Coronary artery (tissue), 2 donors: ENCODE measurements at places on chromosomes 3 and 15.

DNA sequence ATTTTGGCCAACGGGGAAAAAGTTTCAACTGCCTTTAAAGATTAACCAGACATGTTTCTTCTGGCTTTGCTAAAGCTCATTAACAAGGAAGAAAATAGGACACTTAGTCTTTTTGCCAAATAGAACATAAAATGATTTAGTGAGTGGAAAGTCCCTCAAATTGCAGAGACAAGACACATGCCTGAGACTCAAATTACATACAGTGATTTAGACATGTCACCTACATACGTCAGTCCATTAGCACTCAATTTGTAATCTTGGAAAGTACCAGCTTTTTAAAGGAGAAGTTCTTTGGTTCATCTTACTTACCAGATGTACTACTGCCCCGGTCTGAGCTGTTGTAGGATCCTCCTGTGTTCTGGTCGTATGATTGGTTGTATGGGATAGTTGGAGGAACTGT, 1134.2 kb downstream of the ROBO1 start:
- no peak for DNase-seq

DNA sequence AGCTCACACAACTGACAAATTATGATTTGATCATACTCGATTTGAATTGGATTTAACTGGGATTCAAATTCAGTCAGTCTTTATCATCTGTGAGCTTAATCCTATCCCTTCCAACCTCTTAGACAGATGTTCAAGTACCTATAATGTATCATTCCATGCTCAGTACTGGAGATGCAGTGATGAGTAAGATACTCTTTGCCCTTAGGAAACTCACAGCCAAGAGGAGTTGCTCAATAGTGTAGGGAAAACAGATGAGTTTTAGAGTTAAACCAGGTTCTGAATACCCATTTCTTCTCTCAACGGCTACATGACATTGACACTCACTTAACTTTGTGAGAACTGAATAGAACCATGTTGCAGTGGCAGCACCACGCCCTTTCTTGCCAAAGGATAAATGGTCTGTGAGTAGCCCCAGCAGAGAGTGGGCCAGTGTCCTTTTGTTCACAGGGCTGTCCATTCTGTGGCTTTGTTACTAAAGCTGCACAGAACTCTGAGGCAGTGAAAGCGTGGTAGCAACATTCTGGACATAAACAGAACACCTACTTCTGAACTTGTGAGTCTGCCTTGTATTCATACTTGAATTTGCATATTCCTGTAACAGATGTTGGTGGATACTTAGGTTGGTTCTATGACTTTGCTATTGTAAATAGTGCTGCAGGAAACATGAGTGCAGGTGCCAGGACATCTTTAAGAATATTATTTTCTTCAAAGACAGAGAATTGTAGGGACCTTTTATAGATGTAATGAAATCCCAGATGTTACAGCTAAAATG, 91.6 kb downstream of the RASA2 start:
- DNase-seq, result no peak

- no peak for DNase-seq
Measured at GRCh38 chr15:89999676-90000185, 1.4 kb upstream of the ZNF710 start.

- no peak for DNase-seq
Measured at GRCh38 chr3:73143821-73144237, 82.4 kb downstream of the EBLN2 start.

DNA sequence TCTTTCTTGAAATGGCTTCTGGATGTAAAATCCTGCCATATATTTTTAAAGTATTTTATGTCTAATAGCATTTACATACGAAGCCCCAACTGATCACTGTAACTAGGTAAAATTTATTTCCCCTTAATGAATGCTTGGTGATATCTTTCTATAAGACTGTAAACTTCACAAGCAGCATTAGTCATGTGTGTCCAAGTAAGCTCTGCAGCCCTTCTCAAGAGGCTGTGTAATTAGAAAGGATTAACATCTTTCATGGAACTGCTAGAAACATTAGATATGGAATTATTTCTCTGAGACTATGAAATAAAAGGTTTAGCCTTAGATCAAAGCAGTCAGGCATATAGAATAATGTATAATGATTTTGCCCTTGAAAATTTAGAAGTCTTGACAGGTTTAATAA, 143.3 kb downstream of the EPHA3 start:
- DNase-seq, result no peak

DNA sequence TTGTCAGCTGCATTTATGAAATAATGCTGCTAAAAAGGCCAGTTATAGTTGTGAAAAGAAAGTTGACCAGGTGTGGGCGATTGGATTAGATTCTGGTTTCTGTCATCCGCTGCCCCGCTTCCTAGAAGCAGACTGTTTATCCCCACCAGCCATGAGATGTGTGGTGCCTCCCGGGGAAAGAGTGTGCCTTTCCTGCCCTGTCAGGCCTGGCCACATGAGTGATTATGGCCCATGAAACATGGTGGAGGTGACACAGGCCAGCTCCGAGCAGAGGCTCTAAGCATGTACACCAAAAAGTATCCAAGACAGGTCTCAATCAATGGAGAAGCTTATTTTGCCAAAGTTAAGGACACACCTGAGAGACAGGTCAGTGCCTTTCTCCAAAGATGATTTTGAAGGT, 85.4 kb upstream of the ABHD2 start:
- no peak for DNase-seq

DNA sequence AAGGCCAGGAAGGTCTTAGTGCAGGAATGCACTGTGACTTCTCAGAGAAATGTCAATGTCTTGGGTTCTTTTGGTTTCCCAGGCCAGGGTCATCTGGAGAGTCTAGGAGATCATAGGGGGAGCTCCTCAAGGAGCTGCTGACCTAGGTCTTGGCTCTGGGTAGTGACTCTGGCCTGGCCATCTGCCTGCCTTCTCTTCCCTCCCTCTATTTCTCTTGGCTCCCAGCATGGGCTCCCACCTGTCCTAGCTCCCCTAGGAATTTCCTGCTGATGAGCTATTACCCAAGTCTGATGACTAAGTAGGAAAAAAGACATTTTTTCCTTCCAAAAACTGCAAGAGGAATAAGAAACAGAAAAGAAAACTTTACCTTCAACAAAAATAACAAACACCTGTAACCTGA, 57.4 kb downstream of the BSN start:
- no peak for DNase-seq

DNA sequence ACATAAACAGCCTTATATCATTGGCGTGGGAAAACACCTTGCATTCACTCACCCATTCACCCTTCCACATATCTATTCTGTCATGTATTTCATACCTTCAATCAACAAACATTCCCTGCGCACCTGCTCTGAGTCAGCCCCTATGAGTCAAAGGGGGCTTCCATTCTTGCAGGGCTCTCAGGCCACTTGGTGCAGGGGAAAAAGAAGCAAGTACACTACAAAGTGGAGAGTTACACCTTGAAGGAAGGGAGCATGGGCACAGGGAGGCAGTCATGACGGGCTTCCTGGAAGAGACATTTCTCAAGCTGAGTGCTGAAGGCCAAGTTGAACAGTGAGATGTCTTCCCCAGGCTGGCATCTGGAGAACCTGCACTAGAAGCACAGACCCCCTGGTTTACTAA, 4.6 kb upstream of the AMOTL2 start:
- DNase-seq, result no peak

DNA sequence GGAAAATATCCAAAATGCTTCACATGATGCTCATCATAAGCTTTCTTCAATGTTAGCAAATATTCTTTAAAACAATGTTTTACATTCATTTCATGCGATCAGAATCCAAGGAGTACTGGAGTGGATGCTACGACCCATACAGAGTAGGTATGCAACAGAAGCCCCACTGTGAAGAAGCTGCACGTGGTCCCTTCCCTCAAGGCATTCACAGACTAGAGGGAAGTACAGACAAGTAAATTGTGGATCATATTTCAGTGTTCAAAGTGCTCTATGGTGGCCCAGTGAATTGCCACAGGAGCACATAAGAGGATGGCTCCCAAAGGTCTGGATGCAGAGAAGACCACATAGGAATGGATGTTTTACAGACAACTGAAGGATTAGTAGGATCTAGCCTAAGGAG, 789.9 kb downstream of the IGSF11 start:
- DNase-seq, result no peak

GRCh38 chr15:34332553-34333120, 4.9 kb downstream of the SLC12A6 start:
- no peak for DNase-seq

GRCh38 chr3:187880441-187880840, 135.2 kb upstream of the BCL6 start:
- no peak for DNase-seq

DNA sequence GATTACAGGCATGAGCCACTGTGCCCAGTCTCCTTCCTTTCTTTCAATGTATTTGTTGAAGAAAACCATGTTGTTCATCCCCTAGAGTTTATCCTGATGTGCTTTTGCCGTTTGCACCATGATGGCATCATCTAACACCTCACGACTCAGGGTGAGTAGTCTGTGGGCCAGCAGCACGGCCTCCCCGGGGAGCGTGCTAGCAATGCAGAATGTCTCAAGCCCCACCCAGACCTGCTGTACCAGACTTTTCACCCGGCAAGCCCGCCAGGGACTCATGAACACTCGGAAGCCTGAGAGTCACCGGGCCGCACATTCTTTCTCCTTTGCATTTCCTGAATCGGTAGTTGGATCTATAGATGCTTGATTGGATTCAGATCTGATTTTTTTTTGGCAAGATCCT, 64.6 kb downstream of the RPN1 start:
- no peak for DNase-seq

DNA sequence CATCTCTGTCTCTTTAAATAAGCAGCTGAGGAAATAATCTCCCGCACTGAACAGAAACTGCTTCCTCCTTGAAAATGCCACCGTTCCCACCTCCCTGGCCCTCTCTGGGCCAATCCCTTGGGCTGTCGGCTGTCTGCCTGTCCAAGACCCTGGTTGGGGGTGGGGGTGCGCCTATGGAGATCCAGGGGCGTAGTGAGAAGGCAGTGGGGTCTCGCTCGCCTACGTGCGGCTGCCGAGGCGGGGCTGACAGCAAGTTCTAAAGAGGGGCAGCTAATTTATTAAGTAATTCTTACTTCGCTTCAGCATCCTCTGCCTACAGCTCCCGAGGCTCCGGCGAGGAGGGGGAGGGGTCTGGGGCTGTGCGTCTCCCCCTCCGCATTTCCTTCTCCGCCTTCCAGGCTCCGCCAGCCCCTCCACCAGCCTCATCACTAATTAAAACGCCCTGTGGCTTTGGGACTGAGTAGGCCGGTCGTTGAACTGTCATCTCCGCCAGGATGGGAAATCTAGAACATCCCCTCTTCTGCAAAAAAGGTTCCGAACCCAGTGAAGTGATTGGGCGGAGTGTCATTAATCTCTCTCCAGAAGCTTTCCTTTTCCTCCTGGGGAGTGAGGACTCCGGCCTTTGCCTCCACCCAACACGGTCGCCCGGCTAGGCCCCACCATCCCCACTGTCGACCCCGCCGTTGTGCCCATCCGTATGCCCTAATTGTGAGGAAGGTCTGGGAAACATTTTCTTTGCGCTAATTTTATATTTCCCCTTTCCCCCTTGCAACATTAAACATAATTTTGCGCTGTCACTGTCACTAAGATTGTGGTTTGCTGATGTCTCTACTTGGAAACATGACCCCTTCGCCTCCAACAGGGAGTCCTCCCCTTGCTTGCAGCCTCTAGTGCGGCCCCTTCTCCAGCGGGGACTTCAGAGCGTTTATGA, 16.9 kb downstream of the NR2F2 start:
- DNase-seq, result peak; percentile 81

GRCh38 chr3:186121968-186122367, 13.1 kb upstream of the ETV5 start:
- no peak for DNase-seq

DNA sequence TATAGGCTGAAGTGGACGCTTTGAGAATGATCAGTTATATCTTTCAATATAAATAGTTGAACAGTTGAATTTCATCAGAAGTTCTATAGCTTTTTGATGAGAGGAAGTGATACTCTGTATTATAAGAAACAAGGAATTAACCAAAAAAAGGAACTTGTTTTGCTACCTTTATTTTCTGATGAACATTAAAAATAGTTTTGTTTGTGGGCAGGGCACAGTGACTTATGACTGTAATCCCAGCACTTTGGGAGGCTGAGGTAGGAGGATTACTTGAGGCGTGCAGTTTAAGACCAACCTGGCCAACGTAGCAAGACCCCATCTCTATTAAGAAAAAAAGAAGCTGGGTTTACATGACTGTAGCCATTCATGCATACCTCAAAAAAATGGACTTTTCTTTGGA, 16.7 kb downstream of the BLOC1S6 start:
- no peak for DNase-seq

DNA sequence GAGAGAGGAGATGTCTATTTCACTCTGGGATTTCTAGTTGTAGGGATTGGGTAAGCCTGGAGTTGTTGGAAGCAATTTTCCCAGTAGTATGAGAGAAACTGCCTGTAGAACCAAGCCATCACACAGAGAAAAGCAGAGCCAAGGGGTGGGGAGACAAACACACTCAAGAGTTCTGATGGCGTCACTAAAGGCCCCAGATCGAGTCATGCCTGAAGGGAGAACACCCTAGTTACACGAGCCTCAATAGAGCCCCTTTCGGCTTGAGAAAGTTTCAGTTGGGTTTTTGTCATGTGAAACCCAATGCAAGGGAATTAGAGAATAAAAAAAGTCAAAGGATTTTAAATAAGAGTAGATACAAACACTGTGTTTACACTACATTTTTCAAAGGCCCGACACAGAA, 66.1 kb upstream of the PFN2 start:
- no peak for DNase-seq

DNA sequence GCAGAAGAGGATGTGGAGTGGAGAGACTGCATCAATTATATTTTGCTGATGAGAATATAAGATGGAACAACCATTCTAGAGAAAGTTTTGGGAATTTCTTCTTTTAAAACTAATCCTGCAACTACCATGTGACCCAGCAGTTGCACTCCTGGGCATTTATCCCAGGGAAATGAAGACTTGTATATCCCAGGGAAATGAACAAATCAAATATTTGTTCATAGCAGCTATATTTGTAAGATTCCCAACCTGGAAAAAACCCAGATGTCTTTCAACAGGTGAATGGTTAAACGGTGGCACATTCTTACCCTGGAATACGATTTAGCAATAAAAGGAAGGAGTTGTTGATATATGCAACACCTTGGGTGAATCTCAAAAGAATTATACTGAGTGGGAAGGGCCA, 385.3 kb upstream of the TPRG1 start:
- DNase-seq, result no peak

GRCh38 chr3:32282578-32283154, 44.2 kb downstream of the CMTM8 start:
- no peak for DNase-seq

GRCh38 chr15:53401503-53401902, 358.0 kb downstream of the WDR72 start:
- DNase-seq, result no peak

- no peak for DNase-seq
Measured at GRCh38 chr3:194925614-194926013, 239.9 kb downstream of the FAM43A start.
